ENCODE measurements at places on chromosomes 5 and 9.

DNA sequence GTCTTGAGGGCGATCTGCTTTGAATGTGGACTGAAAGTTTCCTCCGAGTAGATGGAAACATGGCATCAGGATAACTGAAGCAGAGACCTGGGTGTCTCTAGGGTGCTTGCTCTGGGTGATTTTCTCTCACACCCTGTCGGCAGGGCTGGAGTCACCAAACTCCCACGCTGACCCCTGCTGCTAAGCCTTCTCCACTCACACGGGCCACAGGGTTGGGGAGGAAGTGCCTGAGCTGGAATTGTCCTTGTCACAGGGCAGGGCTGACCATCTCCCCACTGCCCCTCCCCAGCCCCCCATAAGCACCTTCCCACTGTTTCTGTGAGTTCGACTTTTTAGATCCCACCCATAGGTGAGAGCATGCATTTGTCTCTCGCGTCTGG lies 212.9 kb downstream of the FANCC start:
- DNase-seq: no peak

DNA sequence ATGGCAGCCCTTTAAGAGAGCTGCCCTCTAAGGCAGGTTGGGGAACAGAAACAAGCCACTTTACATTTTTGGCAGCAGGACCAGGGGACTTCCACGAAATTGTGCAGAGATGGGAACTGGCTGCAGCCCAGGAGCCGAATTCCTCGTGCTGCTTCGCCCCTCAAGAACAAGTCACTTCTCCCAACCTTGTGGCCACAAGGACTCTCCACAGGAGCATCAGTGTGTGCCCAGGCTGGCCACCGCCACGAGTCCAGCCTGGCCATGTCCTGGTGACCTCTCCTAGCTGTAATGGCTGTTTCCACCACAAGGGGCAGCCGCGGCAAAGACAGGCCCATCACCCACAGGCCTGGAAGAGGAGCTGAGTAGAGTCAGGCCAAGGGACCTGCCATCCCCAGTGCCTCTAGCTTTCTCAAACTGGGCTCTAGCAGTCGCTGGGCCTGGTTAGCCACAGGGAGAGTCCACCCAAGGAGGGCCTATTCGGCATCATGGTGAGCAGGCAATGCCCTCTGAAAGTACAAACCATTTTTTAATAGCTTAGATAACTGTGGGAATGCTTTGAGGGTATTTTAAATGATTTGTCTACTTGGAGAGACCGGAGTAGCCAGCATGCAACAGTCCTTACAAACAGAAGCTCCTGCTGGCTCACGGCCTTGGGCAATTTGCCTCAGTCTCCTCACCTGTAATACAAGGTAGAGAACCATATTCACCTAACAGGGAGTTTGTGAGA lies 129.0 kb downstream of the COL23A1 start:
- DNase-seq: peak; percentile 27

- peak; percentile 43 for DNase-seq
These were observed 2.5 kb downstream of the TNPO1 start for GRCh38 chr5:72818866-72819534.

GRCh38 chr5:14229734-14230133 lies 86.6 kb downstream of the TRIO start:
- DNase-seq: no peak

- DNase-seq: no peak
These were observed 35.2 kb downstream of the SLC9A3 start for GRCh38 chr5:488744-489688.

DNA sequence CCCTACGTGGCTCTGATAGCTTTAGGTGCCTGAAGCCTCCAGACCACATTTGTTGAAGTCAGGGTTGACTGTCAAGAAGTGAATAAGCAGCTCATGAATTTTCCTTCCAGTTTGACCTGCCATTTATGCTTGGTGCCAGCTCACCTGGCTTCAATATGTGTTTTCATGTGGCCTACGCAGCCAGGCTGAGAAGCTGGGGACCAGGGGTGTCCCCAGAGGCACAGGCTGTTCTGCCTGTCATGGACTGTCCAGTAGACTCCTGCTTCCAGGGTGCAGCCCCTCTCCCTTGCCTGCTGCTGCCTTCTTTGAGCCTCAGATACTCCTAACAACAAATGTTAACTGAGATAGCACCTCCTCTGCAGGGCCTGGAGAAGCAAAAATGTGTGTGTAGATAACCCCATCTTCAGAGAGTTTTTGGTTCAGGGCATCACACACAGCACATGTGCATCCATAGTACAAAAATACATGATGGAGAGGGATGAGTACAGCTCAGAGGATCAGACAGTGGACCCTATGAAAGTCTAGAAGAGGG lies 5.8 kb downstream of the TNFAIP8 start:
- no peak for DNase-seq

DNA sequence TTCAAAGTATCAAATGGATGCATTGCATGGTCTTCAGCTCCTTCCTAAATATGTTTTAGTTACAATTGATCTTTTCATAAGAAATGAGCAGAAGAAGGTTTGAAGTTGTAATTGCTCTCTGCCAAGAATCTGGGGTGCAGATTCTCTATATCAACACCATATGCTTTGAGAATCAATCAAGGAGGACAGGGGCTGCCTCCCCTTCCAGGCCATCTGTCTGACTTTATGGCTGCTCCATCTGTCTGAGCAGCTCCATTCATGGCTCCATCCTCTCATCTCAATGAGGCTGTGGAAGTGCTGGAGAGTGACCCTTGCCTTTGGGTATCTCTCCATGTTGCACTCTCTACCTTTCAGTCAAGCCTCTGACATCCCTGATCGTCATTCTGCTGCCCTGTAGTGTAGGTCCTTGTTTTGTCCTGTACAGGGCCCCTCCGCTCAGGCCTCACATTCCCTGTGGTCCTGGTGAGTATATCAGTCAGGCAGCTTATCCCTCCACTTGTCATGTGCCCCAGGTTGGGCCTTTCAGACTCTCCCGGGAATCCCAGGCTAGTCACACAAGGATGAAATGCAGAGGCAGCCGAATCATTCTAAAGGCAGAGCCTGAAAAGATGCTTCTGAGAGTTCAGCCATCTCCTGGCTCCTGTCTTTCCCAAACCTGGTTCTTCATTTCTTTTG lies 14.0 kb upstream of the SV2C start:
- DNase-seq: no peak

GRCh38 chr5:96007051-96007450 lies 45.4 kb upstream of the ELL2 start:
- no peak for DNase-seq

- no peak for DNase-seq
These were observed 800.7 kb upstream of the CTNND2 start for GRCh38 chr5:12704955-12705354.
